ENCODE measurements at places on chromosomes 5 and 9. TPM values are rescaled to one million over a fixed set of nuclear protein-coding genes. Genes with fewer than 3 reads are reported as not detected.

DNA sequence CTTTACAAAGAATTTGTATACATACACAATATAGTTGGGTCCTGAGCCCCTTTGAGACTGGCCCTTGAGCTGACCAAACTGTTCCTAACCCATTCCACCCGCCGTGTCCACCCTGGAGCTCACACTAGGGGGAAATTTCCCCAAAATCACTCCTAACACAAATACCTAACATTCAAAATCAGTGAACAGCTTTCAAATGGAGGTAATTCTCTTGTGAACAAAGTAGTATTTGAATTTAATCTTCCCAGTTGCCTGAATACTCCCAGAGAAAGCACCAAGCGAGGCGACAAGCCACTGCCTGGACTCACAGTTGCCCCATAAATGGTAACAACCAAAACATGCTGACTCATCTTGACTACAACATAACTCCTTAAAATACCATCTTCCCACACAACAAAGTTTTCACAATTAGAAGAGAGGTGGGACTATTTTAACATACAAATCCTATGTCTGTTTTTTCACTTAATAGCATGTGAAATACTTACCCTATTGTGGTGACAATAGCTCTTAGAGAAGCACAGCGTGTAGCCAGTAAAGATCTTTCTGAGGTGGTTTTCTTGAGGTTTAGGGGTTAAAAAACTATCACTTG is 31.7 kb upstream of the SCAMP1 start:
- DNase-seq: no peak

Gene GMCL2
- total RNA-seq: 9.8 TPM

- no peak for DNase-seq
These were observed 41.9 kb upstream of the RIC1 start for GRCh38 chr9:5587024-5587423.

Gene SETD9
- total RNA-seq: 27.3 TPM
